ENCODE measurements at places on chromosomes 16 and 17.

GRCh38 chr17:43517161-43517560 lies 29.0 kb downstream of the ETV4 start:
- no peak for DNase-seq

GRCh38 chr16:73028263-73028662 lies 19.7 kb downstream of the ZFHX3 start:
- DNase-seq = no peak

DNA sequence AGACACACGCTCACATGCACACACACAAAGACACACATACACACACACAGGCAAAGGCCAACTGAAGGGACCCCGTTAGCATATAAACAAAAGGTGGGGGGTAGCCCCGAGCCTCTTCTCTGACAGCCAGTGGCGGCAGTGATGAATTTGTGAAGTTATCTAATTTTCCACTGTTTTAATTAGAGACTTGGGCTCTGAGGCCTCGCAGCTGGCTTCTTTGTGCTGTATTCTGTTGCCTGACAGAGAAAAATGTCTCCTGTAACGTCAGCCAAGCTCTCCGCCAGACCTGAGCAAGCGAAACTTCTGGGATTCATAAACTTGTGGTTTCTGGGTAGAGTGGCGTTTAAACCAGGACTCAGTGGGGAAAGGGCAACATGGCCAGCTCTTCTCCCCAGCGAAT lies 113.9 kb upstream of the FOXF1 start:
- DNase-seq = no peak

GRCh38 chr16:85471469-85472431 lies 141.4 kb upstream of the GSE1 start:
- DNase-seq = no peak

DNA sequence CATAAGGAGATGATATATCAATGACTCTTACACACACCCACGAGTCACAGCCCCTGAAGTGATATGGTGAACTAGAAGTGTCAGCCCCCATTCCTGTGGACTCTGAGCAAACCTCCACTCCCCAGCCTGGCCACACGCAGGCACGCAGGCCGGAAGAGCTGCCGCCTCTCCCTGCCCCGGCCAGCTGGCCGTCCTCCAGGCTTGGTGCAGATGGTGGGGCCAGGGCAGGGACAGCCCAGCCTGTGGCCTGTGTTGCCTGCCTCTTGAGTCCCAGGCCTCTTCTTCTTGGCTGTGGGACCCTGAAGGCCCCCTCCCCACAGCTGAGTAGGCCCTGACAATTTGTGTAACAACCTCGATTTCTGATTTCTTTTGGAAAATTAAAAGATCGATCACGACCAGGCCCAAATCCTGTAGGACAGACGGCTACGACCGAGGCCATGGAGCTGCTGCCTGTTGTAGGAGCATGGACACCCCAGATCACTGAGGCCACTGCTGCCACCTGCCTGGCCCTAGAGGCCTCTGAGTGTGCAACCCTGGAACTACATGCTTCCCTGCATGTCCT lies 10.0 kb upstream of the MPRIP start:
- no peak for DNase-seq

GRCh38 chr16:12219992-12220391 lies 243.5 kb downstream of the SNX29 start:
- DNase-seq = no peak

- no peak for DNase-seq
Observed at GRCh38 chr16:58086381-58087208, 42.6 kb downstream of the CFAP20 start.

- no peak for DNase-seq
Observed at GRCh38 chr16:80463326-80463725, 77.5 kb upstream of the DYNLRB2 start.

GRCh38 chr16:87784812-87785211 lies 19.0 kb upstream of the KLHDC4 start:
- no peak for DNase-seq

GRCh38 chr17:39973496-39973895 lies 7.1 kb upstream of the PSMD3 start:
- no peak for DNase-seq

DNA sequence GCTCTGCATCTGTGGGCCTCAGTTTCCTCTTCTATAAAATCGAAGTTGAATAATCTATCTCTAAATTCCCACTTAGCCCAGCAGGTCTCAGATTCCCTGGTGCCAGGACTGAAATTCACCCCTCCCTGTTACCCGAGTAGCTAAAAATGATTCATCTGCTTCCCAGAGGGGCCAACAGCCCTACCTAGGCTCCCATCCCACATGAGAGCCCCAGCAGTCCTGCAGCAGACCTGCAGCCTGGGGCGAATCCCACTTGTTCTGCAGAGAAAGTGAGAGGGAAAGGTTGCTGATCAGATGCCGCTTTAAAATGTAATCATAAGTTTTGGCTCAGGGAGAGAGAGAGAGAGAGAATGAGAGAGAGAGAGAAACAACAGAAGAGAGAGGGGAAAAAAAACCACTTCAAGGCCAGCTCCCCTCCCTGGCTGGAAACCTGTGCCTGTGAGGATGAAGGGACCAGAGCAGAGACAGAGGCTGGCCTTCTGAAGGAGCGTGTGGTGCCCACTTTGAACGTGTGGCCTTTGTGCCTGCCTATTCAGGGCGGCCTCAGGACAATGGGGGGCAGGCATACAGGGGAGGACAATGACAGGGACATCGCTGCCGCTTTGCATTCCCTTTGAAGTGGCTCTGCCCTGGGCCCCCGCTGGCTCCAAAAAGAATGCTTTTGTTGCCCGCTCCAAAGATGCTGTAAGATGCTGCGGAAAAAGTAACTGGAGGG lies 85.2 kb upstream of the NKD1 start:
- DNase-seq = no peak

- no peak for DNase-seq
Observed at GRCh38 chr16:76268824-76269223, 8.4 kb upstream of the CNTNAP4 start.

GRCh38 chr16:83550183-83550569 lies 257.6 kb upstream of the HSBP1 start:
- no peak for DNase-seq

GRCh38 chr17:57810721-57811637 lies 38.9 kb downstream of the MRPS23 start:
- no peak for DNase-seq

GRCh38 chr16:17327664-17328335 lies 143.0 kb downstream of the XYLT1 start:
- no peak for DNase-seq

GRCh38 chr17:3890878-3891219 lies 2.0 kb downstream of the CAMKK1 start:
- DNase-seq = no peak

DNA sequence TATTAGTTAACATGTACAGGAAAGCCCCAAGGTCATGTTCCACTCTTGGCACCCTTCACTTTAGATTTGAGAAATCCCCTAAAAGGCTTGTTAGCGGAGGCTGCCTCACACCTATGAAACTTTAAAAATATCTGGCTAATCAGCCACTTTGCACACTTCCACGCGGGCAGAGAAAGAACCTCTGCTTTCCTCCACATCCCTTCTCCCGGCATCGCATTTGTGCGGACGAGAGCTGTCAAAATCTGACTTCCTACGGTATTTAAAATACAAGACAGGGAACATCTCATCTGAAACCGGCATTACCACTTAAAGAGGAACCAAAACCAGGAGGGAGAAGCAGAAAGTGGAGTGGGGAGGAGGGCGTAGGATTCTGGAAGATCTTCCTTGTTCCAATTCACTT lies 422.3 kb downstream of the TMEM114 start:
- DNase-seq = no peak

GRCh38 chr16:55559233-55559632 lies 7.3 kb upstream of the CAPNS2 start:
- no peak for DNase-seq

- no peak for DNase-seq
Observed at GRCh38 chr17:61448042-61448441, 4.2 kb upstream of the TBX4 start.

- no peak for DNase-seq
Observed at GRCh38 chr16:86016201-86016965, 117.4 kb downstream of the IRF8 start.

GRCh38 chr16:75251280-75252048 lies at the start of gene BCAR1:
Gene BCAR1, minus strand, starts transcription at chr16:75251624. Its CDS starts 142 bp downstream, at chr16:75251482.
- peak; percentile 75 for DNase-seq

- no peak for DNase-seq
Observed at GRCh38 chr17:28038802-28039201, 3.7 kb upstream of the NLK start.

GRCh38 chr17:21298983-21299519 lies 14.5 kb downstream of the MAP2K3 start:
- no peak for DNase-seq

DNA sequence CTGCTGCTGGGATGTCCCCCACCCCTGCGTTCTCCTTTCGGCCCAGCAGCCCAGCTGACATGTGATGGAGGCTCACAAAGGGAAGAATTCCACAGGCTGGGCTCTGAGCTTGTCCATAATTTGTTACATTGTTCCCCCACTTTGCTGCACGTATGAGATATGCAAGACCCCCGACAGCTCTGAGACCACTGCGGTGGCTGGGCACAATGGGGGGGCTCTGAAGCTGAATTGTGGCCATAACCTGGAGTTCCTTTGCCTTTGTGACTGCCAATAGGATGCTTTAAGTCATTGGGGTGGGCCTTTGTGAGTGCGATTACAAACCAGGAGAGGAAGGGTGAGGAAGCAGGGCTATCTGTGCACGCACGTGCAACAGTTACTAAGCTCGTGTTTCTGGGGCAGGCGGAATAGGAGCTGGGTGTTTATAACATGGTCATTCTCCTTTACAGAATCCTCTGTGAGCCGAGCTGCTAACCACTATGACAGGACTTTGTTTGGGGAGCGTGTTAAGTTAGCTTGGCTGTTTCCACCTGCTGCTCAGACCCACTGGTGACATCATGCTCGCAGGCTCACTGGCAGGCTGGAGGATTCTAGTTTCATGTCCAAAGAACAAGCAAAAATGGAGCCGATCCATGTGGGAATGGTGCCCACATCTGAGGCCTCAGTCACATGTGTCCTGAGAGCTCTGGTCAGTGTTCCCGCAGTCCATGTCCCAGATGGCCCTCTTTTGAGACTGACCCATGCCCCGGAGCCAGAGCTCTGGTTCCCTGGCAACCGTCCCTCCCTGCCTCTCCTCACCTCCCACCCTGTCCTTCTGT lies 208.3 kb upstream of the SALL1 start:
- no peak for DNase-seq

DNA sequence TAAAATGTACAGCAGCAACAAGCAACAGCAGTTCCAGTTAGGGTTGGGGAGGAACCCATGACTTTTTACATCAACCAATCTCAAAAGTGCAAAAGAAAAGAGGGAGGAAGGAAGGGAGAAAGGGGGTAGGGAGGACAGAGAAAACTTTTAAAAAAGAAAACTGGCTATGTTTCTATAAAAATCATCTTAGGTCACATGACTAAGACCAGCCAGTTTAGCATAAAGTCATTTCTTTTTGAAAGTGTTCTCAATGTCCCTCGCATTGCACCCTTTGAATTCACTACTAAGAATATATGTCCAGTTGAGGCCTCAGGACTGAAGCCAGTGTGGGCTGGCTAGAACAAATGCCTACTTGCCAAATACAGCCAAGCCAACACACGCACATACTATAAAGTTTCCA lies 28.9 kb downstream of the DCUN1D3 start:
- DNase-seq = no peak

DNA sequence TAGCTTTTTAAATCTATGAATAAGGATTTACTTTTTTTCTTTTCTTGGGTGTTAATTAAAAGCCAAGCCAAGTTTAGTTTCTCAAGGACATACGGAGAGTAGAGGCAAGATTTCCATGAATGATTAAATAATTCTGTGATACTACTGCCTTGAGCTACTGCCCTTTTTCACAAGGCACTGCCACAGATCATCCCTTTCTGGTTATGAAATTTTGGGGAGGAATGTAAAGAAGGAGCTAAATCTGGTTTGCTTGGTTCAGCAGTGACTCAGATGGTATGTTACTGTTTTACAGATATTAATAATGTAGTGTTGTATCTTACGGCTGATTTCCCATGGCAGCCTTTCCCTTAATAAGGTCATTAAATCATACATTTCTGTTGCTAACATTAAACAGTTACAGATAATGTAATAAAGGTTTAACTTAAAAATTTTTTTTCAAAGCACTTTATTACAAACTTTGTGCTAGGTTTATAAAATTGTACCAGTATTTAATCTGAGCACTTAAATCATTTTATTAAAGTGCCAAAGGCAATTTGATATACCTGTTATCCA lies 2.6 kb downstream of the WSB1 start:
- DNase-seq = no peak

DNA sequence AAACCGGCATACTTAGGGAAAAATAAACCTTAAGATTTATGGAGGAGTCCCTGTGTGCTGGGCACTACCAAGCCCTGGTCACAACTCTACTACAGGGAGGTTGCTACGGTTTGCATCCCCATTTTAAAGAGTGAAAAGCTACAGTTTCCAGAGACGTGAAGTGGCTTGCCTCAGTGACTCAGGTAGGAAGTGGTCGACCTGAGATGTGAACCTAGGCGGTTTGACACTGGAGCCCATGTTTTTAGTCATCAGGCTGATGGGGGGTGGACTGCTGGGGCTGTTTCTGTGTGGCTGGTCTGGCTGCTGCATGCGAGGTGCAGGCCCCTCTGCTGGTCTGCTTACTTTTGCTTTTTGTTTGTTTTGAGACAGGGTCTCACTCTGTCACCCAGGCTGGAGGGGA lies 6.6 kb downstream of the COX6A2 start:
- no peak for DNase-seq

- DNase-seq = no peak
Observed at GRCh38 chr17:71726341-71726740, 394.5 kb upstream of the SOX9 start.

DNA sequence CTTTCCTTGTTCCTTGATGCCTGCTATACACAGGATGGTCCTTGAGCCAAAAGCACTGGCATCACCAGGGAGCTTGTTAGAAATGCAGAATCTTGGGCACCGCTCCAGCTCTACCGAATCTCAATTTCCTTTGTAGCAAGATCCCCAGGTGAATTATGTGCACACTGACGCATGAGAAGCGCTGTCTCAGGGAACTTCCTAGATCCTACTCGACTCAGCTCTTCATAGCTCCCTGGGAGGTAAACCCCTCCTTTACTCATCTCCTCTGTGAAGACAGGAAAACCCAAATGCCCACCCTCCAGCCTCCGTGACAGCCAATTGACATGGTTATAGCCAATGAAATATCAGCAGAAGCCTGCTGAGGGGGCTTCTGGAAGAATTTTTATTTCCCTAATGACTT lies 4.1 kb downstream of the USP31 start:
- DNase-seq = no peak

DNA sequence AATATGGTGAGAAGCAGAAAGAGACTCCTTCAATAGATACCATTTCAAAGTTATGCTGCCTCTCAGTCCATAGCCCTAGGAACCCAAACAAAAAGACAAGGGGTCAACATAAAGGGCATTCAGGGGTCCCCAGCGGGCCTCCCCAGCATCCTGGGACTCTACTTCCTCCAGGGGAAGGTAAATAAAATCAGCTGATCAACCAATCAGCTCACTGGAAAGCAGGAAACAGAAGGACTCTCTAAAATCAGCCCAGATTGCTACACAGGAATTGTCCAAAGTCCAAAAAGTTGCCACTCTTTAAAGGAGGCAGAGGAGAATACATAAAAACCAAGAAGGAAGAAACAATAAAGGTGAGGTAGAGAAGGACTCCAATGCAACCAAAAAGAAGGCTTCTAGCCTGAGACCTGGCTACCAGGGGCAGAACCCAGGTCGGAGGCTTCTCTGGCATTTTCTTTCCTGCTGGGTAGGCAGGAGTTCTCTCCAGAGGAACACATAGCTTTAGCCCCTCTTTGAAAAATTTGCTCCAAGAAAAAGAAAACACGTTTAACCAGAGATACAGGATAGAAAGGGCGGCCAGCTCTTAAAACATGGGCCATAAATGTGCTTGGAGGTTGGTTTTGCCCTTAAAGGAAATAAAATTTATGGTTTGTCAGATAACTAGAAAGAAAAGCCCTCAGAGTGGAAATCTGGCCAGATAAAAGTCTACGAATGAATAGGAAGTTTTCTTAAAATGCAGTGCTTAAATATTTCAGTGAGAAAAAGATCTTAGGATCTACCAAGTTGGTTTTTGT lies 404.6 kb downstream of the SOX9 start:
- DNase-seq = no peak
